ENCODE measurements at places on chromosomes 16 and 17. TPM values are rescaled to one million over a fixed set of nuclear protein-coding genes. Genes with fewer than 3 reads are reported as not detected.
A peak's percentile ranks its signal among the peaks of the same experiment; 100 is the strongest.

GRCh38 chr17:364766-365165 lies 12.2 kb upstream of the RPH3AL start:
- DNase-seq: no peak

- DNase-seq: no peak
Measured at GRCh38 chr17:20930081-20930760, 112.6 kb downstream of the USP22 start.

- DNase-seq: no peak
Measured at GRCh38 chr16:86919578-86920305, 341.4 kb downstream of the FOXL1 start.

GRCh38 chr17:2054512-2055291 lies at the start of gene HIC1:
Gene HIC1 (plus strand): TSS chr17:2055103. CDS start chr17:2056691, 1,588 bp downstream.
- peak; percentile 94 for DNase-seq

The MGAT5B gene
- total RNA-seq: 2.3 TPM

GRCh38 chr17:17385491-17385890 lies 82.3 kb downstream of the NT5M start:
- DNase-seq: peak; percentile 48

The DPEP1 gene
- 24.2 TPM for total RNA-seq

DNA sequence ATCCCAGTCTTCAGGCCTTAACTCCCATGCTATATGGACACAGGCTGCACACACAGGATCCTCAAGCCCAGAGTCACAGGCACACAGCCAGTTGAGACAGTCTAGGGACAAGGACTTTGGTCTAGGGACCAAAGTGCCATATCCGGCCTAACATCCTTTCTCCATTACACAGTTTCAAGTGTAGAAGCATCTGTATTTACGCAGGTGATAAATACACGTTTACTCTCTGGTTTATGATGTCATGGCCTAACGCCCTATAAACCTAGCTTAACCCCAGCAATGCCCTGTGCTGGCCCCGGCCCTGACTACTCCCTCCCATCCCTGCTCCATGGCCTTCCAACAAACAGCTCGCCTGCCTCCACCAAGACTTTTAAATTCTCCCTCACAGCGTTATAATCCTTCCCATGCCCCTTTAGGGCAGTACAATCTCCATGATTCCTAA lies 17.1 kb downstream of the CUEDC1 start:
- no peak for DNase-seq

The SOX8 gene
- total RNA-seq: 1.0 TPM

DNA sequence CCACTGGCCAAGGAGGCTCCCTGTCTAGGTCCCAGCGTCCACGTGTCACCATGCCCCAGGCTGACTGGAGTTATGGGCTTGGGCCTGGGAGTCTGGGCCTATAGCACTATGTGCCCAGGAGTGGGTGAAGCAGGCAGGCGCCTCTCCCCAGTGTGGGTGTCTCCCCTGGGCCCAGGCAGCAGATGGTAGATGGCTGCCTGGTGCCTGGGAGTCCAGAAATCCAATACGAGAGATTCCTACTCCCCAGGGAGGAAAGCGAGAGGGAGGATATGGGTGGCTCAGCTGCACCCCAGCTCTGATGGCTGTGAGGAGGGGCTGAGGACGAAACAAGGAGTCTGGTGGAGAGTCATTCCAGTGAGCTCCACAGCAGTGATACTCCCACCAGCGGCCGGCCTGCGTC lies 5.0 kb downstream of the KCNH6 start:
- DNase-seq: no peak

DNA sequence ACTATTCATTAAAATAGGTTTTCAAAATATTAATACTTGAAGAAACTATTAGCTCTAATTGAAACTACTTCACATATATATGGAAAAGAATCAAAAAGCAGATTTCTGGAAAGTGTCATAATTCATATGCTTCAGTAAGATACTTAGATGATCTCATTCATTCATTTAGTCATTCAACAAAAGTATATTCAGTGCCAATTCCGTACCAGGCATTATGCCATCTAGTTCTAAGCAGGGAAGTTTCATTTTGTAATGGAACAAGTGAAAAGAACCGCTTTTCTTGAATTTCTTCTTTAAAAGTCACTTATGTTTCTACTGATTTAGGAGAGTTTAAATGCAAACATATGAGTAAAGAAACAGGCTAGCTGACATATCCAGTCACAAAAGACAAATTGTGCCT lies 118.3 kb upstream of the FAM20A start:
- no peak for DNase-seq

- DNase-seq: no peak
Measured at GRCh38 chr17:40974366-40974765, 7.6 kb upstream of the KRT39 start.

The C17orf78 gene
- total RNA-seq: not detected

- peak; percentile 77 for DNase-seq
Measured at GRCh38 chr17:7393613-7394451, 493 bp downstream of the PLSCR3 start.

The CHST6 gene
- total RNA-seq: 0.79 TPM

GRCh38 chr17:49223517-49224197 lies 6.9 kb downstream of the PHOSPHO1 start:
- DNase-seq: peak; percentile 84

GRCh38 chr16:48158296-48158695 lies 2.5 kb upstream of the ABCC12 start:
- no peak for DNase-seq

The CTRB1 gene
- total RNA-seq: not detected

DNA sequence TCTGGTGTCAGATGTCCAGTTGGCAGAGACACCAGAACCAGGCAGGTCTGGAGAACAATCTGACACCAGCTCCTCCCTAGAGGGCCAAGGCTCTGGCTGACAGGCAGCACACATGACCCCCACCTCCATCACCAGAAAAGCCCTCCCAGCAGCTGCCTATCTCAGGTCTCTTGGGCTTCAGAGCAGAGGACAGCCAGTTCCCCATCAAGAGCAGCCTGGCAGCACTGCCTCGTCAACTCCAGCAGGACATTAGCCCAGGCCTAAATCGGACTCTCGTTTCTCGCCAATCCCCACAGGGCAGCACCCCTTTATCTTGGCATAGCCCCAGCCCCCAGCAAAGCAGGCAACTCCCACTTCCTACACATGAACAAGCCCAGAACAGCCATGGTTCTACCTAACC lies 4.4 kb downstream of the JUP start:
- DNase-seq: no peak

The PTX4 gene
- total RNA-seq: not detected

The RPA1 gene
- total RNA-seq: 89.0 TPM

GRCh38 chr17:2055292-2056205 lies 646 bp downstream of the HIC1 start:
- DNase-seq: peak; percentile 54

The CACNG5 gene
- not detected for total RNA-seq

- DNase-seq: peak; percentile 57
Measured at GRCh38 chr17:80845069-80845862, 146.4 kb upstream of the CHMP6 start.

The ASGR1 gene
- total RNA-seq: 2.1 TPM

The FNDC8 gene
- total RNA-seq: not detected

GRCh38 chr16:21223787-21224186 lies 9.7 kb upstream of the ANKS4B start:
- DNase-seq: no peak

DNA sequence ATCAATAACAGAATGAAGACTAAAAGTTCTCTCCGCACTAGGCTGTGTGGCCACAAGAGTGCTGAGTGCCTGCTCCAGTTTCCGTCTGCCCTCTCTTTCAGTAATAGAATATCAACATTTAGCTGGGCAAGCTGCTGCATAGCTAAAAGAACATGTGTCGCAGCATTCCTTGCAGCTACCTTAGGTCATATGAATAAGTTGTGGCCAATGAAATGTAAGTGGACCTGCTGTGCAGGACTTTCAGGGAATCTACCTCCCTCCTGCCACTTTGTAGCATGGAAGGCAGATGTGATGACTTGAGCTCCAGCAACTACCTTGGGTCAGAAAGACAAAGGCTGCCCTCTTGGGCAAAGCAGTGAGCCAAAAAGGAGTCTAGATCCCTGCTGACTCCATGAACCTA lies 25.4 kb downstream of the SLC39A11 start:
- DNase-seq: no peak

- no peak for DNase-seq
Measured at GRCh38 chr17:5033352-5034015, 1.7 kb downstream of the SLC52A1 start.

- peak; percentile 48 for DNase-seq
Measured at GRCh38 chr17:8375738-8376259, 705 bp downstream of the KRABD2 start.

- DNase-seq: peak; percentile 65
Measured at GRCh38 chr17:57256708-57257112, 387 bp downstream of the MSI2 start.

The ASPA gene
- 5.1 TPM for total RNA-seq

The CHST4 gene
- not detected for total RNA-seq

The CYGB gene
- 12.6 TPM for total RNA-seq

The COTL1 gene
- 122 TPM for total RNA-seq

The SPATA33 gene
- total RNA-seq: 16.3 TPM

DNA sequence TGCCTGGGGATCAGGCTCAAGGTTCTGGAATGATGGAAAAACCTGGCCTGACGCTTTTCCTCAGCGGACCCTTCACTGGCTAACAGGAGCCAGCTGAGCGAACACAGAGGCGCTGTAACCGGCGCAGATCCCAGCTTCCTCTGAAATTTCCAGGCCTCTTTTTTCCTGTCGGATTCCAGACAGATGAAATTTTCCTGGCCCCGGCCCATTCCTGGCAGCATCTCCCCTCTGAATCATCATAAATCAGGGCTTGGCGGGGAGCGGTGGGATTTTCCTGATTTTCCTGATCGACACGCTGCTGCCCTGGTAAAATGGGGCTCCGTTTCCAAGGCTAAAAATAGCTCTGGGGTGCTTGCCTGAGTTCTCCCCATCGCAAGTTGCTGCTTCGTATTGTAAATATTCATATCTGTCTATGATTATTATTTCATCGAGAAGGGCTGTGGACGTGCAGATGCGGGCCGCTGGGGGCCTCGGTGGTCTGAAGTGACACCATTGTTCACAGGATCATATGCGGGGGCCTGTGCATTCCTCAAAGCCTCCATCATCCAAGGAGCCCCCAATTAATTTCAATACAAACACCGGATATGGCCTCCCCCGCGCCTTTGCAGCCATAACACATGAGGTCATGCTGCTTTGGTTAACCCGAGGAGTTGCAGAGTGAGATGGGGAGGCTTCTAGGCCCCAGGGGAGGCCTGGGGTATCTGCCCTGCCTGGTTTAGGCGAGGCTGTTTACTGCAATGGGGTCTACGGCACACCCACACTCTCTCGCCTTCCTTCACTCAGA lies 45.8 kb upstream of the ETV4 start:
- peak; percentile 72 for DNase-seq

- no peak for DNase-seq
Measured at GRCh38 chr17:4389079-4389478, 22.6 kb upstream of the UBE2G1 start.

GRCh38 chr17:3959295-3959899 lies 4.8 kb downstream of the ATP2A3 start:
- DNase-seq: no peak

- DNase-seq: no peak
Measured at GRCh38 chr17:68197091-68197996, 50.5 kb upstream of the AMZ2 start.

The PITPNM3 gene
- 9.1 TPM for total RNA-seq

- peak; percentile 68 for DNase-seq
Measured at GRCh38 chr16:89172528-89173173, 1.1 kb downstream of the CDH15 start.

- no peak for DNase-seq
Measured at GRCh38 chr17:51933647-51934046, 224.9 kb downstream of the CA10 start.

DNA sequence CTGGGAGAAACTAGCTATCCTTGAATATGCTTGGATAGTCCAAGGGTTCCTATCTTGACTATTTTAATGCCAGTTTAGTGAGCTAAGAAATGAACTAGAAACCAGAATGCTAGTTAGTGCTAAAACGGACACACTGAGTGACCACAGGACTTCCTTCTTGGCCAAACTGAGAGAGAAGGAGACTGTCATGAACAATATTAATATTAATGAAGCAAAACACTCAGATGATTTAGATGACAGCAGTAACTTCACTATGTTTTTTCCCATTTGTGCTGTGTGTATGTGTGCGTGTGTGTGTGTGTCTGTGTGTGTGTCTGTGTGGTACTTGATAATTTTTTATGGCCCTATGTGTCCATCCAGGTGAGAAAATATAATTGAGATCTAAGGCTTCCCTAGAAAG lies 2.2 kb upstream of the ATXN1L start:
- DNase-seq: peak; percentile 12

The NACA2 gene
- total RNA-seq: not detected

- DNase-seq: no peak
Measured at GRCh38 chr17:66775881-66776400, 59.0 kb upstream of the CACNG5 start.

The TBC1D16 gene
- total RNA-seq: 68.0 TPM

GRCh38 chr16:70432356-70432722 lies 6.6 kb downstream of the ST3GAL2 start:
- DNase-seq: no peak

- DNase-seq: no peak
Measured at GRCh38 chr17:27631897-27632725, 1.1 kb downstream of the LGALS9 start.

GRCh38 chr16:69775563-69775962 lies 13.4 kb downstream of the WWP2 start:
- no peak for DNase-seq

The CTRB2 gene
- not detected for total RNA-seq

DNA sequence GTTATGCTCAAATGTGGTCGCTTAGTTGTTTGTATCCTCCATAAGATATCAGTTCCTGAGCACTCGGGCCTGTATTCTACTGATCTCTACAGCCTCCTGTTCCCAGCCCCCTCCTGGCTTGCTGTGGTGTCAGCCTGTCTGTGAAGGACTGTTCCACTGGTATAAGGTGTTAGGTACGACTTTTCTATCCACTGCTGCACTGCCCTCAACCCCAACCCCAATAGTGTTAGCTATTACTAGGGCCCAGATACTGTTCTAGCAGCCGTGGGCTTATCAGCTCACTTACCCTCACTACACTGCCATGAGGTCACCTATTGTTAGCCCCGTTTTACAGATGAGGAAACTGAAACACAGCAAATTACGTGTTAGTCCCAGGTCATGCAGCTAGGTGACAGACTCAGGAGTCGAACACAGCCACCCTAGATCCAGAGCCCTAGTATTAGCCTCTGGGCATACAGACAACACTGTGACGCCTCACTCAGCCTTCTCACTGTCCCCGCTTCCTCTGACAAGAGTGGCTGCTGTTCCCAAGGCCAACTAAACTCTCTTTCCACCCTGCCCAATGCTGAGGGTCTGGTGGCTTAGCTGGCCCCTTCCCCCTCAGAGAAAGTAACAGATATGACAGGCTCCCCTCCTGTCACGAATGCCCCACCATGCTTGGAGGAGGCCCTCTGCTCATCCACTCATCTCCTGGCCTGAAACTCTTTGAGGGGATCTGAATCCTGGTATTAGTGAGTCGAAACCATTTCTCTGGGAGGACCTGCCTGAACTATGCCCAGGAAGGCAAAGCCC lies 25.6 kb upstream of the ZNF652 start:
- no peak for DNase-seq

- DNase-seq: no peak
Measured at GRCh38 chr16:6946802-6947201, 385.8 kb upstream of the RBFOX1 start.

Measured in kidney (tissue), 22 donors.